ENCODE measurements at places on chromosomes 1 and 21. TPM values are rescaled to one million over a fixed set of nuclear protein-coding genes. Genes with fewer than 3 reads are reported as not detected.

Gene LMX1A
- not detected for total RNA-seq

Gene FAM72D
- 0.22 TPM for total RNA-seq

Gene CELA2A
- total RNA-seq, result 0.44 TPM

Gene PEF1
- 103 TPM for total RNA-seq

Gene BACE2
- total RNA-seq, result 18.8 TPM

Gene HEYL
- 0.57 TPM for total RNA-seq
